T-helper 9 cell (primary cell): ENCODE measurements at places on chromosomes 13 and 19.

DNA sequence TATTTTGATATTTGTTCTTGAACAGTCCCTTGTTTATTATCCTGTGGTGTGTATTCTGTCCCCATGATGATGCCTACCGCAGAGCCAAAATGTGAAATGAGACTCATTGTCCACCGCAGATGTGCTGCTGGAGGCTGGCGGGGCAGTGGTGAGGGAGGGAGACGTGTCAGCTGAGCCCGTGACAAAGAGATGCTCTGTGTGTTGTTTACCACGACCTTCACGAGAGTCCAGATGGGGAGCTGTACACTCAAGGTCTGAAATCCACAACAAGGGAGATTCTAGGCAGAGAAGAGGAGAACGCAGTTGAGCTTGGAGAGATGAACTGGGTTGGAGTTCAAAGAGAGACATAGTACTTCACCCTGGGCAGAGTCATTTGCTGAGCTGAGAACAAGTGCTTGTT, 20.8 kb upstream of the AMER2 start:
- DNase-seq: no peak

DNA sequence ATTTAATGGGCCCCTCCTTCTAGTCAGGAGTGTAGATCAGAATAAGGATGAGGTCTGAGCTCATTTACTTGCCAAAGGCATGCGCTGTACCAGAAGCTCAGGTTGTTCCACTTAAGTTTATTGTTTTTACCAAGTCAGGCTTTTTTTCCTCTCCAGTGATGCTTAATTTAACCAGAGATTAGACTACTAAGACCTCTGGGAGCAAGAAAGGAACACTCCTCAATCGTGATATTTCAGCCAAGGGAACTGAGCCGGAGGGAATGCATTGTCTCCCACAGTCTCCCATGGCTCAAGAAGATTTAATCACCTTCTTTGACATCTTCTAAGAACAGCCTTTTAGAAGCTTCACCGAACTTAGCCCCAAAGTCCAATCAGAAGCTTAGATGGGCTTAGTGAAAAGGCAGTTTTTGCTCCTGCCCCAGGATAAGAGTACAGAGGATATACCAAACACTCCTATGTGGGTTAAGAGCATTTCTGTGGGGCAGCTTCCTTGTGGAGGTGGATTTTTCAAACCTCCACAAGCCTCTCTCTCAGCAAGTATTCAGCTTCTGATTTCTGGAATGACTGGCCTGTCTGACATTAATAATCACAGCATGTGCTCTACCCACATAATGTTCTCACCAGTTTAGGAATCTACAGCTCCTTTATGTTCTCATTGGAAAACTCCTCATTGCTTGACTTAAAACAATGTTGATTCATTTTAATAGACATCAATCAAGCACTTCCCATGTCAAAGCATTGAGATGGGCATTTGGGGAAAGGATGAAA, 322.7 kb downstream of the SUCLA2 start:
- no peak for DNase-seq

GRCh38 chr13:113349050-113349449, 14.9 kb downstream of the GRTP1 start:
- no peak for DNase-seq

- DNase-seq: no peak
These were observed 17.5 kb downstream of the TMEM255B start for GRCh38 chr13:113776231-113777125.

- peak; percentile 71 for DNase-seq
These were observed 16.1 kb downstream of the MKNK2 start for GRCh38 chr19:2034729-2035589.

GRCh38 chr13:109154966-109155761, 525.8 kb downstream of the MYO16 start:
- no peak for DNase-seq

GRCh38 chr19:8245869-8246835, 37.0 kb downstream of the CERS4 start:
- DNase-seq: no peak

- DNase-seq: no peak
These were observed 240.0 kb downstream of the ENOX1 start for GRCh38 chr13:43546816-43547215.

GRCh38 chr19:35468637-35469036, 20.6 kb downstream of the FFAR2 start:
- peak; percentile 56 for DNase-seq

DNA sequence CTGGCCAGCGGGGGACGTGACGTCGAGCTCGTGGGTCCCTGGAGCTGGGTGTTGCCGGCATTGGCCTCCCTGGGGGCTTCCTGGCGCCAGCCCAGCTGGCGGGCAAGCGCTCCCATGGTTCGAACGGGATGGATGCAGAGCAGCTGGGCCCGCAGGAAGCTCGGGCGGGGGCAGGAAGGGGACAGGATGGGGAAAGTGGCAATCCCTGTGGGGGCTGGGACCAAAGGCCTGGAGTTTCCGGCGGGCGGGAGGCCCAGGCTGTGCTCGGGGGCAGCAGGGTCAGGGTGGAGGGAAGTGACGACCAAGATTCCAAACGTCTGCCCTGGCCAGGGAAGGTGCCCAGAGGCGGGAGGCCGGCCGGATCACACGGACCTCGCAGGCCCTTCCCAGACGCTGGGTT, 19.3 kb downstream of the PALM start:
- no peak for DNase-seq

DNA sequence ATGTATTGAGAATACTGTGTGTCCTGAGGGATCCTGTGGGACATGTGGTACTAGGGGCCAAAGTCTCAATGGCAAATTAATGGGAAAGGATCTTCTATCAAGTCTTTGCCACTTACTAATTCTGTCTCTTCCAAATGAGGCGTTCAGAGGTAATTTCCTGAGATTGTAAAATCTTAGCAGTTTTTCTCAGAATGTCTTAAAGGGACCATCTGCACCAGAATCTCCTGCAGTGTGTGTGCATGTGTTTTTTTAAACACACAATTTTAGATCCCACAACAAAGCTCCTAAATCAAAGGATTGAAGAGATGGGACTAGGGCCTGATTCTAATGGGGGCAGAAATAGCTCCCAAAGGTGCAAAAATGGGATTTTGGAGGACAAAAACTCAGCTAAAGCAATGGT, 78.2 kb downstream of the MYO16 start:
- DNase-seq: no peak

GRCh38 chr19:19502808-19503602, 12.3 kb downstream of the TSSK6 start:
- no peak for DNase-seq

DNA sequence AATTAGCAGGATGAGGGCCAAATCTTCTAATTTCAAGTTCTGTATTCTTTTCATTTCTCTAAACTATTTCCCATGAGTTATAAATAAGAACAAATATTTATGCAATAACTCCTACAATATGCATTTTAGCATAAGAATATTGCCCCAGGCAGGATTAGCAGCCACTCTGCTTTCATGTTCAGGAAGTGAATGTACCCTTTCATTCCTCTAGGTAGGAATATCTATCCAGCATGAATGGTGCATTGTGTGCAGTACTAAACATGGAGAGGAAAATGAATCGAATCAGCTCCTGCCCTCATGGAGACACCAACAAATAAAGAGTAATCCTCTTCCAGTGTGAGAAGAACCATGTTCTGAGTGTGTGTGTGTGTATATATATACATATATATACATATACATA, 41.0 kb downstream of the LHFPL6 start:
- DNase-seq: no peak

GRCh38 chr13:40539576-40540327, 126.7 kb downstream of the FOXO1 start:
- DNase-seq: no peak

- no peak for DNase-seq
These were observed 84.1 kb upstream of the FRY start for GRCh38 chr13:31947506-31947905.

- DNase-seq: peak; percentile 23
These were observed 25.0 kb upstream of the FXYD3 start for GRCh38 chr19:35090506-35091214.

- DNase-seq: no peak
These were observed 1084.4 kb downstream of the SLITRK1 start for GRCh38 chr13:82797876-82798275.

DNA sequence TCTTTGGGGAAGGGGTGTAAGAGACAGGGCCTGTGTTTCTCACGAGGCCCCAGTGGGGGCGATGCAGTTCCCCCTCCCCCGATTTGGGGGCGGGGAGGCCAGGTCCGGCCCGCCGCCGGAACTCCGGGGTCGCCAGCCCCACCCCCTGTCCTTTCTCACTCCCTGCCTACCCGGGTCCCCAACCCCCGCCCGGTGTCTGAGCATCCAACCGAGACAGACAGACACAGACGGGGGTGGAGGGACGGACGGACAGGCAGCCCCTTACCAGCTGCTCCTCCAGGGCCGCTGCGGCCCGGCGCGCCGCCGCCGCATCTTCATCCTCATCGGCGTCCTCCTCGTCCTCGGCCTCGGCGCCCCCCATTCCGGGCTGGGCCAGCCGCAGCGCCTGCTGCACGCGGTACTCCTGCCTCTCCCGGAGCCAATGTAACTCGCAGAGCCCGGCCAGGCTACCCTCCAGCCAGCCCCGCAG, 397 bp downstream of the DACT3 start:
- DNase-seq: no peak

DNA sequence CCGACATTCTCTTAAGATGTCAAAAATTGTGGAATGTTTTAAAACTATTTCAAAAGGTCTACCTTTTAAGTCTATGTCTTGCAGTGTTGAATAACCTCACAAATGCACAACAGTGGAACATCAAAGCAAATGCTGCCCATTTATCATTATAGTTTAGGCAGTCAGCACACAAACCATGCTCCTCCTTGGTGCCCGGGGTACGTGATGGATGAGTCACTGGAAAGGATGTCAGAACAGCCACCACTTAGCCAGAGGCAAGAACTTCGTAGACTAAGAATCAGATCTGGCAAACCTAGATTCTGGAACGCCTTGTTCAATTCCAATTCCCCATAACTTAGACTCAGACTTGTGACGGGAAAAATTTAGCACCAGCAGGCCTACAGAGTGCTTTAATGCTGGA, 343.6 kb downstream of the FGF9 start:
- DNase-seq: no peak

- no peak for DNase-seq
These were observed 958 bp upstream of the OBI1 start for GRCh38 chr13:78659732-78660494.

GRCh38 chr19:28258829-28259228, 954.1 kb downstream of the UQCRFS1 start:
- DNase-seq: no peak

DNA sequence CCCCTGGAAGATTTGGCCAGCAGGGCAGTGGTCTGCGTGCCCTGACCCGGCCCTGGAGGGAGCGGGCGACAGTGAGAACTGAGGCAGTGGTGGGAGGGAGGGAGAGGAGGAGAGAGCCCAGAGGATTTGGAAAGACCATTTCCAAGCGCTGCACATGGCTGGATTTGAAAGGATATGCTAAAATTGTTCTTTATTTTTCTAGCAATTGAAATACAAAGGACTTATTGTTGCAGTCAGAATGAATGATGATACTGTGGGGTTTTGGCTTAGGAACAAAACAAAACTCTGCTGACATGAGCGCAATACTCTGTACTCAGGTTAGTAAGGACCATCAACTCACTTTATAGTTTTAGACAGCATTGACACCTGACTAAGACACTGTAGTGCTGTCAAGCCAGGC, 69.5 kb downstream of the TNFRSF19 start:
- DNase-seq: no peak

DNA sequence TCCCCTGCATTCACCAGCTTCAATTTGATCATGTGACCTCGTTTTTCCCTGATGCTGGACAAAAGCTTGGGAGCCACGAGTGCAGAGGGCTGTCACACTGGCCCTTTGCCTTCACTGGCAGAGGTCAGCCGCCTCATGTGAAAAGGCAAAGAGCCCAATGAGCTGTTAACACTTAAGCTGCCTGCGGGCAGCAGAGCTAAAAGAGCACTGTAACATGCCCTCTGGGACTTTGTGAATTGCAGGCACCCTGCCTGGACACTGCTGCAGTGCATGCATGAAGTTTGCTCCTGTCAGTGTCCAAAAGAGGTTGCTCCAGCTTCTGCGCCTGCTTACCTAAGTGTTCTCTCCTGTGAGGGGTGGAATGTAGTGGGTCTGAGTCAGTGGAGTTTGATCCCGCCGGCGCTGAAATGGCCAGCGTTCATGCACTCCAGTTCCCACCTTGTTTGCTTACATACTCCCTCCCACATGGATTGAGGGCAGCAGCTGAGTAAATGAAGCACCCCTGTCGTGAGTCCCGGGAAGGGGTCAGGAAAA, 193.7 kb downstream of the RFC3 start:
- DNase-seq: no peak

- DNase-seq: no peak
These were observed 321.0 kb downstream of the COG6 start for GRCh38 chr13:39976481-39976880.

DNA sequence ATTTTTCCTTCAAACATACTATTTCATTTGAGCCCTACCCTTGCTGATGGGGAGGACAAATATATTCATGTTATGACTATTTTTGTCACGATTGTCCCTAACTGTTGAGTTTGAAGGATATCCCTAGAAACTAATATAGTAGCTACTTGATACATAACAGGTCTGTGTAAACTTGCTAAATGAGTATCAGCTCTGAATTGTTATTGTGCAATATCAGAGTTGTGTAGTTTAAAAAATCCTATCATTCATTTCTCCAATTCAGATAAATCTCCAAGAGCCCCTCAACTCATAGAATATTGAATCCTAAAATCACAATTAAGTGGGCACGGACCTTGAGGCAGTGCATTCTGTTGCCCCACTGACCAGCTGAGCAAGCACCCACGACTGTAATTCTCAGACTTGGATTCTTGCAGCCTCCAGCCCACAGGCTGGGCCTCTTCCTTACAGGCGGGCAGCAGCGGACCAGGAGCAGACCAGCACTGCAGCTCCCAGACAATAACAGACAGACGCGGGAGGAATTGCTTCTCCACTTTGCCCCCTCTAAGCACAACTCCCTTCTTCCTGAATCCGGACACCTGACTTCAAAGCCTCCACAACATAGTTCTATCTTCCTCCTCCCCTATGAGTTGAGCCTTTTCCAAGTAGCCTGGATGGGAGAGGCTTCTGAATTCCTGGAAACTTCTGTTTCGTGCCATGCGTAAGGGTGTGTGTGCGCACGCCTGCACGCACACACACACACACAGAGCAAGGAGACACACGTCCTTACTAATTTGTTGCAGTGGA, 337.6 kb upstream of the ARGLU1 start:
- no peak for DNase-seq

DNA sequence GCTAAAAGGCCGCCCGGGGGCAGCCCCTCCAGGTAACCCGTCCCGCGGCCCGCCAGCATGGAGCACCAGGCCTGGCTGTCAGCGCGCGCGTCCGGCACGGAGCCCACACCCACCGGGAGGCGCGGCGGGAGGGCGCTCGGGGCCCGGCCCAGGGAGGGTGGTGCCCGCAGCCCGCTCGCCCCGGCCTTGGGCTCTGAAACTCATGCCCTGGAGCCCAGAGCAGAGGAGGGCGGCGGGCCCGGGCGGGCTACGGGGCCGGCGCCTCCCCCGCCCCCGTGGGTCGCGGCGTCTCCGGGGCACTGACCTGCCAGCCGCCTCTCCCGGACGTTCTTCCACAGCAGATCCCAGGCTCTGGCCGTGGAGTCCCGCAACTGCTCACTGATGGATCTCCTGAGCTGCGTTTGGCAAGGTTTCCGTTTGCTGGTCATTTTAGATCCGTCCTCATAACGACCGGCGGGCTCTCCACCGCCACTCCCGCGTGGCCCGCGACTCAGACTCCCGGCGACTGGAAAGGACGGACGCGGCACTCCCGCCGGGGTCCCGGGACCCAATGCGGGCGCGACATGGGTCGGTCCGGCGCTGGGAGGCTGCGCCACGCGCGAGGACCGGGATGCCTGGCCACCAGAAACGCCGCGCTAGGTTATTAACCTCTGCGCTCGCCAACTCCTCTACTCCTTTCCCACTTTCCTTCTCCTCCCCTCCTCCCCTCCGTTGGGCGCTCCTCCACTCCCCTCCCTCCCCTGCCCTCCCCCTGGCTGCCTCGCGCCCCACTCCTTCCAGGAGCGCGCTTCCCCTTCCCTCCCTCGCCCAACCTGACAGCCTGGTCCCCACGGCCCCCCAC, 64.7 kb upstream of the STARD13 start:
- DNase-seq: no peak
